ENCODE measurements at places on chromosomes 1 and 21.

- no peak for DNase-seq
These were observed 28.2 kb downstream of the UBE2G2 start for GRCh38 chr21:44773291-44773932.

GRCh38 chr1:41658431-41659158 is 174.1 kb upstream of the EDN2 start:
- no peak for DNase-seq

DNA sequence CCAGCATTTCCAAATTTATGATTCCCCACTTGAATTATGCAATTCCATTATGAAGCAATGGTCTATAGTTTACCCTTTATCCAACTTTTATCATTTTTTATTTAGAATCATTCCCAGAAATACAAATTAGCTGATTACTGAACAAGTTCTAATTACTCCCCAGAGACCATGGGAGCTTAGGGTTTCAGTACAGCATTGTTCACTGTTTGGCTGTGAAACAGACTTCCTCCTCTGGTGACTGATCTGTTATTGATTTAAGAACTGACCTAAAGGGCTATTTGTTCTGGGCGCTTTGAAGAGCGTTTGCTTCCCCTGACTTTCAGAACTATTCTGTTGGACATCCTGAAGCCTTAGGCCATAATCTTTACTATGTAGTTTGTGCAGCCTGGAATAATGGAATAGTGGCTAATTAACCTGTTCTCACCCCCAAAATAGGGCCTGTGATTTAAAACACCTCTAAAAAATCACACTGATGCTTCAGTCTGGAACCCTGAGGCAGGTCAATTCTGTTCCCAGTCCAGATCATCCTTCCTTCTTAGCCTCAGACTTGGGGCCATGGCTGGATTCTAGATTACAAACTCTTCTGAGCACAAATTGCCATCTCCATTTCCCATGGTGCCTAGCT is 58.7 kb downstream of the ALG14 start:
- DNase-seq = no peak

DNA sequence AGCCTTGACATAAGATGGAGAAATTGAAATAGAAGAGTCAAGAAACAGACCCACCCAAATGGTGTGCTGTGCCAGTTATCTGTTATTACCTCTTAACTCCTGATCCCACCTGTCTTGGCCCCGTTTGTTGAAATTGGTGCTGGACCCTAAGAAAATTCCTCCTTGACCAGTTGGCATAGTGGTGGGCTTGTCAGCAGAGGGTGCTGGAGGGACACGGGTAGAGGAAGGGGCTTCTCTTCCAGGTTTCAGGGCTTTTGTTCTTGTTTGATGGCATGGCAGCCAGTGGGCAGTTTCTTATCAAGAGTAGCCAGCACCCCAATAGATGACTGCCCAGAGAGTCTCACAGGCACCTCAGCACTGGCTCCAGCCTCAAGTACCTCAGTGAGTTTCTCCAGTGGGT is 51.6 kb downstream of the PCBP3 start:
- no peak for DNase-seq

DNA sequence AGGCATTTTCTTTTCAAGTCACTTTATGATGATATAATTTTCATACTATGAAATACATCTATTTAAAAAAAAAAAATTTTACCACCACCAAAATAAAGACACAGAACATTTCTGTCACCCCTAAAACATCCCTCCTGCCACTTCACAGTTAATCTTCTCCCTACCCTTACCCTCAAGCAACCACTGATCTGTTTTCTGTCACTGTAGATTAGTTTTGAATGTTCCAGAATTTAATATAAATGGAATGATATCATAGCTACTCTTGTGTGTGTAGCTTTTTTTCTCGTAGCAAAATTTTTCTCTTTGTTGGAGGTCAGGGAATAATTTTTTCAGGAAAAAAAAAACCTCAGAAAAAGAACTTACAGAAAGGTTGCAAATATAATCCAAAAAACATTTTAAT is 152.7 kb downstream of the RHOU start:
- no peak for DNase-seq

- DNase-seq = no peak
These were observed 19.0 kb upstream of the SUMO3 start for GRCh38 chr21:44836666-44837471.

DNA sequence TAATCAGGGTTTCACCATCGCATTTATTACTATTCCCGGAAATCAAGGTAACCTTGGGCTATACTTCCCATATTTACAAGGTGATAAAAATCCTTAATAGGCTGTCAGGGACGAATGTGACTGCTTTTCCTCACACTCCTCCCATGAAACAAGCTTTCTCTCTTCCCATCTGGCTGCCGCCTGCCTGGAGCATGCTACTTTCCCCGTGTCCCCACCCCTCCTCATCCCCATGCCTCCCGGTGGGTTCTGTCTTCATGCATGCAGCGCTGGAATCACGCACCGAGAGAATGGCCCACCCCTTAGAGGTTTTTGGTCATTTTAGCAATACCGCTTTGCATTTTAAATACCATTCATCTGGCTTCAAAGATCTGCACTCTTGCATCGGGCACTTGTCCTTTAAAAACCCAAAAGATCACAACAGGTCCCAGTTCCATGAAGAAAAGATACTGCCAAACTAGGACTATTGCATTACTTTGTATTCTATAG is 339.1 kb downstream of the NTNG1 start:
- no peak for DNase-seq

DNA sequence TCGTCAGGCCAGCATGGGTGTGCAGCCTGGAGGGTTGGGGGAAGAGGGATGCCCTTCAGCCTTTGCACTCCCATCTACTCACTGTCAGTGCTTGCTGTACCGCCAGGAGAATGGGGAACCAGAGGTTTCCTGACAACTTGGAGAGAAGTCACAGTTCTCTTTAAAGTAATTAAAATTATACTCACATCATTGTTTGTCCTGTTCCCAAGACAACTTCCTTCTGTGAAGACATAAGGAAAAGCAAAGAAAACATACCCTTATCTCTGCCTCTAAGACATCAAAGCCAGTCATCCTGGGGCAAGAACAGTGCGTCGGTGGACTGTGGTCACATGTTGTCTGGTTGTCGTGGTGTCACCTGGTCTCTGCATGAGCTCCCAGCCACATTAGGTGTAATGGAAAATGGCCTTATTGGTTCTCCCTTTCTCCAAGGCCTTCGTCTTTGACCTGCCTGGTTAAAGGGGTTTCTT is 17.6 kb downstream of the TRAF5 start:
- DNase-seq = no peak

- no peak for DNase-seq
These were observed 9.6 kb downstream of the RAB42 start for GRCh38 chr1:28601696-28602095.

DNA sequence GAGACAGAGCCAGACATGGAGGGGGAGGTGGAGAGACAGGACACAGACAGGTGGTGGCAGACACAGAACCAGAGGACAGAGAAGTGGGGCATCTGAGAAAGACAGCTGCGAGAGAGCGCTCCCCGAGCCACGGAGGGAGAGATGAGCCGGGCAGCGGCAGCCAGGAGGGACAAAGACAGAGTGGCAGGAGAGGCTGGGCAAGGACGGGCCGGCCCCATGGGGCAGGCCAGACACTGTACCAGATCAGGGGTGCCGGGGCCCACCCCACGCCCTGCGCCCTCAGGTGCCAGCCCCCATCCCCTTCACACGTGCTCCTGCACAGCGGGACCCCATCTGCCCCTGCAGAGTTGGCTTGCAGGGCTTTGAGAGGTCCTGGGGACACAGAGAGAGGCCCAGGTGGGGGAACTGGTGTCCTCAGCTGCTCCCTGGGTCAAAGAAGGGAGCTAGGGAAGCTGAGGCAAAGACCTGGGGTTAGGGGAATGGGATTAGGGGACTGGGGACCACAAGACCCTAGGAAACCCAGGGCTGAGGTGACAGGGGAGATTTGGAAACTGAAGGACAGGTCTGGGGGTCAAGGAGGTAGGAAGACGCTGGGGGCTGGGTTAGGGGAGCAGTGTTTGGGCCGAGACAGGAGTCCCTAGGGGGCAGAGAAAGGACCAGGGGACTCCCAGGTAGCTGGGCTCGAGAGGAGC is 643 bp downstream of the FNDC5 start:
- DNase-seq = no peak

- DNase-seq = no peak
These were observed 123.2 kb downstream of the DMRTB1 start for GRCh38 chr1:53582211-53583020.

- no peak for DNase-seq
These were observed 86.6 kb downstream of the TM2D1 start for GRCh38 chr1:61638296-61638695.

GRCh38 chr1:201585093-201585483 is 46.2 kb downstream of the NAV1 start:
- no peak for DNase-seq

DNA sequence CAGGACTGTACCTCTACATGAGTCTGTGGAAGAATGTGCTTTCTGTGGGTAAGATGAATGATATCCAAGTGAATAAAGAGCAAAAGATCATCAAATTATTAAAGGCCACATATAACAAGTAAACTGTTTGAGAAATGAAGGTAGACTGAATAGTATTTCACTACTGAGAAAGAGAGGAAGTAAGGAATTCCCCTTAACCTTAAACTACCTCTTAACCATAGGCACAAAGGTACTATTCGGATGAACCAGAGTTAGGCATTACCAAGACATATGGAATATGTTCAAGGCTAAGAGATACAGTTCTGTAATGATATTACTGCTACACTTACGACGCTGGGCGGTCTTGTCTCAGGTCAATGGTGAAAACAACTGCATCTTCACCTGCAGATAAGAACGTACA is 25.5 kb downstream of the DCAF8 start:
- DNase-seq = no peak
